ENCODE measurements at places on chromosomes 3 and 15.

DNA sequence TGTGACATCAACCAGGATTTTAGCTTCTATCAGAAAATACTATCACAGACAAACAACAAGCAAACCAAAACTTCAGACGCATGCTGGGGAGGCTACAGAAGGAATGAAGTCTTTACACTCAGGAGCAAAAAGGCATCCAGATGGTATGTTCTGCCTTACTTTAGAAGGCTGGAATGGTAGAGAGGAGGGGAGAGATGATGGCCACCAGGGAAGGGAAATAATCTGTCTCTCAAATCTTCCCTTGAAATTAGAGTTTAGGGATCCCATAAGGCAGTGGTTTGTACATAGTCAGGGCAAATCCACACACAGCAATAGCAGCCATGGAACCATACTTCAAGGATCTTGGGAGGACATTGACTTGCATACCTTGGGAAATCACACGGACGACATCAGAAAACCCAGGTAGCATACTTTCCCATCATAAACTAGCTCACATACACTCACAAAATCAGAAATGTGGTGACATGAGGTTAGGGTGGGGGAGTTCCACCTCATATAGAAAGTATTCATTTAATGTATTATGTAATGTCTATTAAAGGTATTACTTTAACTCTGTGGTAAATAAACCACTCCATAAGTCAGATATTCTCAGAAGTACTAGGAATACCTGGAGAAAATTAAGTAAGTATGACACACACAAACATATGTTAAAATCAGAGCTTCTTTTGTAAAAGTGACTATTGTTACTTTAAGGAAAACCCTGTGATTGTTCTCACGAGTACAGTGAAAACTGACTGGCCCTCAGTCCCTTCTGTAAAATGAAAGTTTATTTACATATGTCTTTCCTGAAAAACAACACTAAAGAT, 9.4 kb downstream of the BTLA start:
- DNase-seq, result no peak

GRCh38 chr15:70436428-70436827, 326.9 kb downstream of the UACA start:
- DNase-seq, result no peak

DNA sequence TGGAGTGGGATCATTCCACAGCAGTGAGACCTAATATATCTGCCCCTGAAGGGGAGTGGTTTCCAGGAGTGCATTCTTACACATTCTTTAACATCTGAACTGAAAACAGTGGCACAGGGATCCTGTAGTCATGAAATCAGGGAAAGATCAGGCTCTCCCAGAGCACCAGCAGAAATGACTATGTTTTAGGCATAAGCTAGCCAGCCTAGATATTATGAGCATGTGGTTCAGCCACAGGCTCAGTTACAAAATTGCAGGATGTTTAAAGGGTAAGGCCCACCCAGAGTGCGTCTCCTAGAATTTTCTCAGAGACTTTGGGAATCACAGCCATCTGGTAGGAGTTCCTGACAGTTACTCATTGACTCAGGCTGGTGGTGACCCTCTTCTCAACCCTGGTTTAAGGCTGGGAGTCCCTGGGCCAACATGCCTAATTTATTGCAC, 20.9 kb downstream of the FSTL1 start:
- no peak for DNase-seq

GRCh38 chr3:62226601-62227339, 146.6 kb downstream of the FEZF2 start:
- DNase-seq, result no peak

DNA sequence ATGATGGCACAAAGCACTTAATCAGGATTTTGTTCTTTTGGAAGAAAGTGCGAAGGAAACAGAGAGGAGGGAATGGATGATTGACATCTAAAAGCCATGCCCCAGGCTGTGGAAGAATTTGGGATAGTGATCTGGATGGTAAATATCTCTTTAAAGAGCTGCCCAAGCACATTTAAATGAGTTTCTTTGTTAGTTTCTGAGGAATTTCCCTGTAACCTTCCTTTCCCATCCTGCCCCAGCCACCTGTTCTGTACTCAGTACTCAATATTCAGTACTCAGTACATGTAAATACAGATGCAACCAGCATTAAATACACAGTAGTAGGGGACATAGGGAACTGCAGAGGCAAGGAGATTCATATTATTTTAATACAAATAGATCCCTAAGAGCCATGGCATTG, 7.8 kb upstream of the CORO2B start:
- DNase-seq, result no peak

GRCh38 chr15:38691377-38691776, 126.8 kb upstream of the RASGRP1 start:
- no peak for DNase-seq

GRCh38 chr15:51386960-51387698, 45.7 kb downstream of the GLDN start:
- no peak for DNase-seq

- DNase-seq, result no peak
Observed at GRCh38 chr3:94092086-94092485, 29.2 kb downstream of the NSUN3 start.

DNA sequence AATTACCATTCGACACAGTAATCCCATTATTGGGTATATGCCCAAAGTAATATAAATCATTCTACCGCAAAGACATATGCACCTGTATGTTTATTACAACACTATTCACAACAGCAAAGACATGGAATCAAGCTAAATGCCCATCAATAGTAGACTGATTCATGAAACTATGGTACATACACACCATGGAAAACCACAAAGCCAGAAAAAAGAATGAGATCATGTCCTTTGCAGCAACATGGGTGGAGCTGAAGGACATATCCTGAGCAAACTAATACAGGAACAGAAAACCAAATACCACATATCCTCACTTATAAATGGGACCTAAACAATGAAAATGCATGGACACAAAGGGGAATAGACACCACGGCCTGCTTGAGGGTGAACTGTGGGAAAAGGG, 11.1 kb upstream of the MCF2L2 start:
- no peak for DNase-seq

GRCh38 chr3:48399387-48400172, 27.6 kb downstream of the FBXW12 start:
- DNase-seq, result no peak

DNA sequence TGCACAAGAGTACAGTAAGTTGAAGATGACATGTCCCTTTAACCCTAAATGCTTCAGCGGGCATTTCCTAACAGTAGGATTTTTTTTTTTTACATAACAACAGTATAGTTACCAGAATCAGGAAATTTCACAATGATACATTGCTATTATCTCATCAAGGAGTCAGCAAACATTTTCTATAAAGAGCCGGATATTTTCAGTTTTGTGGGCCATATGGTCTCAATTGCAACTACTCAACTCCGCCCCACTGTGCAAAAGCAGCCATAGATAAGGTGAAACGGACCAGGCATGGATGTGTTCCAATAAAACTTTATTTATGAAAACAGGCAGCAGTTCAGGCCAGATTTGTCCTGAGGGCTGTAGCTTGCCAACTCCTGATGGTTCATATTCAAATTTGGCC, 130.6 kb downstream of the SMAD6 start:
- no peak for DNase-seq

DNA sequence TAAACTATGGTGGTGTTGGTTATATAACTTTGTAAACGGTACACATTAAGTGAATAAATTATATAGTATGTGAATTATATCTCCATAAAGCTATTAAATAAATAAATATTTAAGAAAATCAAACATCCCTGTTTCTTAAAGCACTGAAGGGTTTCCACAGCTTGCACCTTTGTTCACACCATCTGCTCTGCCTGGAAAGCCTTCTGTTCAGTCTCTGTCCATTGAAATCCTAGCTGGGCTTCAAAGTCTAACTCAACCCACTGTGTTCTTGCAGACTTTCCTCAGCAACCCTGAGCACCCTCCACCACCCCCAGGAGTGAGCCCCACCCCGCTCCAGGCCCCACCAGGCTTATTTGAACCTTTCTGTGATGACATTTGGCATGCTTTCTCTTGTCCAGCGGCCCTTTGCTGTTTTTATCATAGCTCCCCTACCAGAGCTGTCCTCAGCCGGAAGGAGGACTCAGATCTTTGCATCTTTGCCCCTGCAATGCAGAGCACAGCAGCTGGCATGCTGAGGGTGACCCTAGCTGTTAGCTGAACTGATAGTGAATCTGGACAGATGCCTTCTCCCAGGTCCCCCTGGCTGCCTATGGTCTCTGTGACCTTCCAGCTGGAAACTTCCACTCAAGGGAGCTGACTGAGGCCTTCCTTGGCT, 105.2 kb downstream of the DAPK2 start:
- peak; percentile 95 for DNase-seq

- DNase-seq, result no peak
Observed at GRCh38 chr15:40412095-40412759, 6.6 kb downstream of the IVD start.

- peak; percentile 20 for DNase-seq
Observed at GRCh38 chr3:123025642-123026521, 1.7 kb downstream of the SEMA5B start.

DNA sequence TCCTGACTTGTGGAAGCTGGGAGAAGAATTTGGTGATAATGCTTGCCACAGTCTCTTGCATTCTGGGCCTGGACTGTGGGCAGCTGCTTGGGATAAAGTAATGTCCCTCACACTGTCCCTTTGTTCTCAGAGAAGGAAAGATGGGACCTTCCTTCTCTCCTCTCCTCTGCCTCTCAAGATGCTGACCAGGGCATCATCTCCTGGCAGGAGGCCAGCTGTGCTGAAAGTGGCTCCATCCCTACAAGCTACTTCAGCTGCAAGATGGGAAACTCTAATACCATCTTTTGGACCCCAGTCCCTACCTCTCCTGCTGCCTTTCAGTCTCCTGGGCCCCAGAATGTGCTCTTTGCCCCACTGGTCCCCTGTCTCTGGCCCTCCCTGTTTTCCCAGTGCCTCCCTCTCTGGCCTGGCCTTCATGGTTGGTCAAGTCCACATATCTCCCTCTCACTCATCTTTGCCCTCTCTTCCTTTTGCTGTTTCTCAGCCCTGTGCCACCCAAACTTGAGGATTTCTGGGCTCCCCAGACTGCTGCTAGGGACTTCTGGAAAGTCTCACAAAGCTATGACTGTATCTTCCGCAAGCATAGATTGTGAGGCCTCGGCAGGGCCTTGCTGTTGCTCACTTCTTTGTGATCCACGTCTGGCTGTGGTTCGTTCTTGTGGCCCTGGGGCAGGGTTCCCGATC, 7.1 kb upstream of the SLC6A20 start:
- DNase-seq, result no peak

DNA sequence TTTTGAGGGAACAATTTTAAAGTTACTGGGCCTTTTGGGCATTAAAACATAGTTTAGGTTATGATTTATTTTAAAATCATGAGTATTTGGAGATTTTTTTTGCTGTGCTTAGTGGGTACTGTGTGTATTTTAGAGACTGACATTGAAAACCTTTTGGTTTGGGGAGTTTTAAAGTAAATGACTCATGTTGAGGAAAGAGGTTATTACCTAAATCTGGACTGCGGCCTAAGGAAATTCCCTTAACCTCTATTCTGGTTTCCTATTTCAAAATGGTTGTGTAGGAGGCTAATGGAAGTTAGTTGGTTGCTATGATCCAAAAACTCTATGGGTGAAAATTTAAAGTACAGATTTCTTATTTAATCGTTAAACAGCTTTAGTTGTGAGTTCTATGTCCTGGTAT, 57.3 kb upstream of the DPH6 start:
- no peak for DNase-seq

DNA sequence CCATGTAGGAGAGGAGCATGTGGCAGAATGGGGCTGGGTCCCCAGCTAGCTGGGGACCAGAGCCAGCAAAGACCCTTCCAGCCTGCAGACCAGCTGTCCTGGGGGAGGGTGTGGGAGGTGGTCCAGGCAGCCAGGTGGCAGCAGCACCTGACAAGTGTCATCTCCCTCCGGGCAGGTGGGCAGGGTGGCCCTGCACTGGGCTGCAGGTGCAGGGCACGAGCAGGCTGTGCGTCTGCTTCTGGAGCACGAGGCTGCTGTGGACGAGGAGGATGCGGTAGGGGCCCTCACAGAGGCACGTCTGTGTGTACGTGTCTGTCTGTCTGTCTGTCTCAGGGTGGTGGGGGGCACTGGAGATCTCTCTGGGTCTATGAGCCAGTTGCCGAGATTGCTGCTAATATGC, 5.5 kb downstream of the ANKDD1A start:
- no peak for DNase-seq

GRCh38 chr3:71062037-71062932, 521.2 kb downstream of the FOXP1 start:
- no peak for DNase-seq

GRCh38 chr3:97949743-97950142, 22.5 kb downstream of the RIOX2 start:
- DNase-seq, result peak; percentile 100

- DNase-seq, result no peak
Observed at GRCh38 chr15:89291934-89292438, 42.6 kb downstream of the POLG start.

DNA sequence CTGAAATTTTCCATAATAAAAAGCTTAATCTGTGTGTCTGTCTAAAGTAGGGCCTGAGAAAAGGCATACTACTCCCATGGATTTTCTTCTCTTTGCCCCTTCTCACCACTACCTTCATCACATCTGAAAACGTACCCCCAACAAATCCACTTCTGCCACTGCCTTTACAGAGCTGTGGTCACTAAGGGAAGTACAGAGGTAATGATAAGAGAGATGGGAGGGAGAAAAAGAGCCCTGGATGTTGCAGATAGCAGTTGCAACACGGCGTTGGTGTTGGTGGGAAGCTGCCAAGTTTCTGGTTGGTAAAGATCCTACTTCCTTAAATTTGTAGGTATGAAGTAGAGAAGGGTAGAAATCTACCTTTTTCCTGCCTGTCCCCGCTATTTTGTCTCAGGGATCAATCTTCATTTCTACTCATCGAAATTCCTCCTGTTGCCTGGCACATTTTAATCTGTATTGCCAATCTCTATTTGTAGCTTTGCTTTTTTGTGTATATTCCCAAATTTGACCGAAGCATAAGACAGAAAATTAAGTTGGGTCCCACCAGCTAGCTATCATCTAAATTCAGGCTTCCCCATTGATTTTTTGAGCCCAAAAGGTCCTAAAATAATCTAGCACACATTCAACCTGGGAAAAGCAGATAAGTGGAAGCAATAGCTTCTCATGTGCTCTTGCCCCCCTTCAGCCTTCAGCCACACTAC, 102.9 kb downstream of the TFDP2 start:
- no peak for DNase-seq

DNA sequence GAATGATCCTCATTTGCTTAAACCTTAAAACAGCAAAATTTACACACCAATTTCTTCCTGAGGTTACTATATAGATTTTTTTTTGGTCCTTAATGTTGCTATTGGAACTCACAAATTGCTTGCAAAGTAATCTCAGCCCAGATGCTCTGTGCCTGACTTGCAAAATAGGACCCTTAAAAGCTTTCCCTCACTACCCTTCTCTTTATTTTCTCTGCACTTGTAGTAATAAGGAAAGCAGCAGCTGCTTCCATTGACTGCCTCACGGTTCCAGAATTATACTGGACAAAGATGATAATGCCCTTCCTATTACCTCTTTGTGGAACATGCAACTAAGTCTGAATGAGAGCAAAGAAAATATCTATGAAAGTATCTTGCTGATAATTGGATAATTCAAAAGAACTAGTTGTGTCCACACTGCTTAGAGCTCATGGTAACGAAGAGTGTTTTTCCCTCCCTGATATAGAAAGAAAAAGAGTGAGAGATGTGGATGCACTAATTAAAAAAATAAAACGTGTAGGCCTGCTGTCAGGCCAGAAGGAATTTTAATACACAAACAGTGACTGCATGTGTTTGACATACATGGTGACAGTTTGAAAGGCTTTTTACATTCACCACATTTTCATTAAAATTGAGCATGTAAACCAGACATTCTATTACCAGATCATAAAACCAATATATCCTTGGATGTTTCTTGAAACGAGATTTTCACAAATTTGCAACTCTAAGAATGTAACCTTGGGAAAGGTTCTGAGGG, 783.1 kb downstream of the GBE1 start:
- DNase-seq, result no peak

Data from NCI-H524 (cell line).